ENCODE measurements at places on chromosomes 2 and 18.

DNA sequence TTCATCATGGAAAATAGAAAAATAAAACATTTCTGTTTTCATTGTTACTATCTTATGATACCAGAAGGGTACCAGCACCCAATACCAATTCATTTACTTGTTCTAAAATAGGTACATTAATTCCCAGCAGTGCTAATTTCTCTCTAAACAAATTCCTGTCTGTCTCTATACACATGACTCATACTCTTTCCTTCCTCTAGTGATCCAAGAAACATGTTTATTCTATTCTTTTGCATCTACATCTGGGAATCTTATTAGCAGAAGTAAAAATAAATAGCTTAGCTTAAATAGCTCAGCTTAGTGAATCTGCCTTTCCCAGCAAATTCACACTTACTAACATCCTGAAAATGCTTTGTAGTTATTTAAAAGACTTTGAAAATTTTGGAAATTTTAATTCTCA lies 84.5 kb upstream of the MAPRE2 start:
- DNase-seq, result no peak

GRCh38 chr2:72008608-72009007 lies 139.1 kb downstream of the CYP26B1 start:
- DNase-seq, result no peak

DNA sequence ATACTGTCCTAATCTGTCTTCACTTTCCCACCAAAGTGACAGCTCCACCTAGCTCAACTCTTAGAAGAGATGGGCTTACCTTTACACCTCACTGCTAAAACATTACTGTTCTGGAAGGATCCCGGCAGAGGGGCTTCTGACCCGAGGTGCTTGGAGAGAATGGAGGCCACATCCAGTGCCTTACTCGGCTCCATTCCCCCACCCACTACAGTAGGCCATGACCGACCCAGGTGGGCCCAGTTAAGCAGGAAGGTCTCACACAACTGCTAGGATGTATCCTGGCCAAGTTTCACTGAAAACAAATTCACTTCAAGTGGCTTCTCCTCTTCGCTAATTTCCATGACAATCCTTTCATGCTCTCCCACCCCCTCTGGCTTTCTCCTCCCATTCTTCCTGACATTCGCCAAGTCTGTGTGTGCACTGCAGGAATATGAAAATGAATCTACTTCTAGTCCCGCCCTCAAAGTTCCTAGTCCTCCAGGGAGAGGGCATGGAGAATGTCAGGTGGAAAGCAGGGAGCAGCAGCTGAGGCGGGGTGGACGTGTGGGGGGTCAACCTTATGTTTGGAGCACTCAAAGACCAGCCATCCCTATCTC lies 11.8 kb downstream of the WIPF1 start:
- no peak for DNase-seq

- no peak for DNase-seq
Measured at GRCh38 chr18:45463451-45463850, 151.8 kb upstream of the SLC14A2 start.

DNA sequence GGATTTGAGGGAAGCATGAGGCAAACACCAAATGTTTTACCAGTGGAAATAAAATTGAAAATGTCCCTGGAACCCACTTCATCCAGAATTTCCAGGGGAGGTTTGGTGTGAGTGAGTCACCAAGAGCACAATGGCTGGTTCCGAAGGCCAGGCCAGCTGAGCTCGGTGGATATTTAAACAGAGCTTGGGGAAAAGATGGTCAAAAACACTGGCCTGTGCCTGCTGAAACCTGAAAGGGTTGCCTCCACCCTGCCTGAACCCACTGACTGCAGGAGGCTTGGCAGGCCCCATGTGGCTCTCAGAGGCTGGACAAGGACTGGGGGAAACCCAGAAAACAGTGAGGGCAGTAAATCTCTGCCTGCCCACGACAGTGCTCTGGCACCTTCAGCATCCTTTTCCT lies 93.9 kb downstream of the TTC32 start:
- no peak for DNase-seq

DNA sequence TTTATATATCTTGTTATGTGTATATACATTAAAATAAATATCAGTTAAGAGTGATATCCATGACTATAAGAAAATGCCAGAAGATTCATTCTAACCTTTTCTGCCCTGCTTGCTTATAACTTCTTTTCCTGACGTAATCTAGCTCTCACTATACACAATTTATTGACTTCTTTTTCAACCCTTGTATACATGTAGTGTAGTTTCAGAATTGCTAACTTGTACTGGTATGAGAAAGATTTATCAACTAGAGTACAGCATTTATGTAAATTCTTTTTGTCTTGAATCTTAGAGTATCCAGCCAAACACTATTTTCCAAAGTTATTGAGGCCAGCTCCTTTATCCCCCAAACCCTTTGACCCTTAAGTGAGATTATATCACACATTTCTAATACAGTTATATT lies 798.0 kb upstream of the RAB6C start:
- no peak for DNase-seq

DNA sequence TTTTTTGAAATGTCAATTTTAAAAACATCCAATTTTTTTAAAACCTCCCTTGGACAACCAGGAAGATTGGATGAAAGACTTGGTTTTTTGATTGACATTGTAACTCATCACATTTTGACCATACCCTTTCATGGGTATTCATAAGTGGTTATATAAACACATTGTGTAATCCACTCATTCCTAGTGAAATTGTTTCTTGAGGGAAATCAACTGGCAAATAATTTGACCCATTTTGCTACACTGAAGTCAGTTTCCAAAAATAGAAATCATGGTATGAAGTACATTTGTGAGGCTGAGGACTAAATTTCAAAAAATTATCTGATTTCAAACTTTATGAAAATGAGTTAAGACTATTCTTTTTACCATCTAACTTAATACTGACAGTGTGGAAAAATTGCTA lies 31.5 kb downstream of the FBXO48 start:
- DNase-seq, result no peak

DNA sequence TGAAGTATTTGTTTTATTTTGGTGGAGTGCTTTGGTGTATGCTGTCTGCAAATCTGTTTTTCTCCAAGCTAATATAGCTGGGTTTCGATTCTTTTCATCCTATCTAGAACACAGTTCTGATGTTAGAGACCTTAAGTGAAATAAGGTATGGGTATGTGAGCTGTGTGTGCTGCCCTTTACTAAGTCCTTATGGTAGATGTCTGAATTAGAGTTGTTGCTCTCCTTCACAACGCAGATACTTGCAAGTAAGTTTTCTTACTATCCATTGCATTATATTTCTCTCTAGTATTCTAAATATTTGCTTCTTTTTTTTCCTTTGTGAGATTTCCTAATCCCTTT lies 38.6 kb downstream of the AGFG1 start:
- DNase-seq, result no peak

DNA sequence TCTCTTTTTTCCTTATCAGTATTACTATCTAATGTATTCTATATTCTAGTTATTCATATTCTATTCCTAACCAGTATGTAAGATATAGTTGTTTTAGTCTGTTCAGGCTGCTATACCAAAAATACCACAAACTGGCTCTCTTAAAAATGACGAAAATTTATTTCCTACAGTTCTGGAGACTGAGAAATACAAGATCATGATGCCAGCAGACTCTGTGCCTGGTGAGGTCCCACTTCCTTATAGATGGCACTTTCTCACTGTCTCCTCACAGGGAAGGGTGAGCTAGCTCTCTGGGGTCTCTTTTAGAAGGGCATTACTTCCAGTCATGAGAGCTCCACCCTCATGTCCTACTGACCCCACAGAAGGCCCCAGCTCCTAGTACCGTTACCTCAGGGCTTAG lies 4.8 kb upstream of the ARHGAP15 start:
- no peak for DNase-seq

GRCh38 chr18:69684789-69685188 lies 262.9 kb downstream of the CD226 start:
- no peak for DNase-seq

DNA sequence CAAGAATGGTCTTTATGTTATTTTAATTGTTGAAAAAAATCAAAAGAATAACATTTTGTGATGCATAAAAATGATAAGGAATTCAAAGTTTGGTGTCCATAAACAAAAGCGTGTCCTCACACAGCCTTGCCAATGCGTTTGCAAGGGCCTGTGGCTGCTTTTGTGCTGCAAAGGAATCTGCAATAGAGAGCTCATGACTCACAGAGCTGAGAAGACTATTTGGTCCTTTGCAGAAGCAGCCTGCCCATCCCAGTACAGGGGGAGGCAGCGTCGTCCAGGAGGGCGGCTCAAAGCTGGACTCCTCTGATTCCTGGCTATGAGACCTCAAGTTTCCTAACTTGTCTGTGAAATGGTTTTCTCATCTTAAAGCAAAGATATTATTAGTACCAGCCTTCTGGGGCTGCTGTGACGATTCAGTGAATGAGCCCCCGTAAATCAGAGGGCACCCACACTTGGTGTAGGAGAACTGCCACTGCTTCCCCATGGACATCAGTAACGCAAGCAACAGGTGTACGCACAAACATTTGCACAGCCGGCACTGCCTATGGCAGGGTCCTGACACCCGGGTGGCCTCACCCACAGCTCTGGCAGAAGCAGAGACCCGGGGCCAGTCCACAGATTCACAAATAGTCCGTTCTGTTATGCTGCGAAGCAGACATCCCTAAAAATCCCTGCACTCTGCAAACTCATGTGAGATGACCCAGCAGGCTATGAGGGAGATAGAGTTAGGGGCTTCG lies 70.6 kb upstream of the ASAP2 start:
- DNase-seq, result no peak

DNA sequence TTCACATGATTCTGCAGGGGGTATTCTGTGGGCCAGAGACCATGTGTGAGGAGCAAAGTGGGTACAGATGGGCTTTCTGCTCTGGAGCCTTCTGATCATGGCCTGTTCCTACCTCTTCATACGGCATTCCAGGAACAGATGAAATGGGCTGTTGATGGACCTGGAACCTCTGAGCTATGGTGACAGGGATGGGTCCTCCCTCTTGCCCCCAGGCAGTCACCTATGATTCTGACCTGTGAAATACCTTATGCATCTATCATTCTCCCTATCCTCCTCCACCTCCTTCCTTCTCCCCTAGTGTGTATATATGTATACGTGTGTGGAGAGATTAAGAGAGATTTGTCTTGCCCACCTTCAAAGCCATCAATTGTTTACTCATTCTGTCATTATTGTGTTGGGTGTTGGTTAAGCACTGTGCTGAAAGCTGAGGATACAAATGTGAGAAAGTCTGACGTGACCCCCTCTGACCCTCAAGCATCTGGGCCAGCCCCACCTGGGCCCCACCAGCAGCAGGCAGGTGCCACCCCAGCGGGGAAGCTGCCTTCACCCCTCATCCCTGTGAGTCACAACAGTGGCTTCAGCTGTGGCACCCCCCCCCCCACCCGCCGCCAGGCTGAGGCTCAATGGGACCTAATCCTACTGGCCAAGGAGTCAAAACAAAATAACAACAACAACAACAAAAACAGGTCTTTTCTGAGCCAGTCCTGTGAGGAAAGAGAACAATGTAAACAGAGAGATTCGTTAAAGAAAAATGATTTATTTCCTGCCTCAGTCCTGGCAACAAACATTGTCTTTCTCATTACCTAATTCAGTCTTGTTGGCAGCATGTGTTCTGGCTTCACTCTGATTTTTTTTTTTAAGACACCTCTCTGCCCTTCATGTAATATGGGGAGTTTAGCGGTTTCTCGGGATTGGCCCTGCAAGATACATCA lies 103.8 kb upstream of the CDC42EP3 start:
- DNase-seq, result no peak

DNA sequence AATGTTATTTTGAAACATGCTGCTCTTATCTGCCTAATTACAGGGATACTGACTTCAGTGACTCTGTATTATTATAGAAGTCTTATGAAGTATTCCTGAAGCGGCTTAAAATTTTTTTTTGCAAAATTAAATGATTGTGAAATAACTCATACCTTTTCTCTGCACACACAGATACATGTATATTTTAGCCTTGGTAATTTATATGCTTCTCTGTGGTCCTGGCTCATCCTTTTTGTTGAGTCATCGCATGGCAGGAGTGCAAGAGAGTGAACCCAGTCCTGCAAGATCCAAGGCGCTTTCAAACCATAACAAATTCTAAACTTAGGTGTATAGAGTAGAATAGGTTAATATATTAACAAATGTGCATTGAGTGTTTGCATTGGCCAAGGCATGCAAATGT lies 8.6 kb downstream of the CCNT2 start:
- DNase-seq, result no peak

DNA sequence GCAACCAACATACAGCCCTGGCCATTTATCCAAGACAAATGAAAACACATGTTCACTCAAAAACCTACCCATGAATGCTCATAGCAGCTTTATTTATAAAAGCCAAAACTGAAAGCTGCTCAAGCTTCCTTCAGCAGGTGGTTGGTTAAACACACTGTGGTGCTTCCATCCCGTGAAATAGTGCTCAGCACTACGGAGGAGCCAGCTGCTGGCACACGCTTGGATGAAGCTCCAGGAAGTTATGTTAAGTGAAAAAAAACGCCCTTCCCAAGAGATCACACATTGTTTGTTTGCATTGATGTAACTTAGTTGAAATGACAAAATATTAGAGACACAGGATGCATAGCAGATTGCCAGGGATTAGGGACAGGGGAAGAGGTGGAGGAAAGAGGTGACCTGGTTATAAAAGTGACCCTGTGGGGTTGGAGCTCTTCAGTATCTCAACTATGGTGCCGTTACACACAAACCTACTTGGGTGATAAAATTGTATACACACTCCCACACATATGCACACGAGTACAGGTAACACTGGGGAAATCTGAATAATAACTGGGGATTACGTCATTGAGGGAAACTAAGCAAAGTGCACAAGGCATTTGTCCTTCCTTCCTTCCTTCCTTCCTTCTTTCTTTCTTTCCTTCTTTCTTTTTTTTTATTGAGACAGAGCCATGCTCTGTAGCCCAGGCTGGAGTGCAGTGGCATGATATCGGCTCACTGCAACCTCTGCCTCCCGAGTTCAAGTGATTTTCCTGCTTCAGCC lies 6.2 kb upstream of the ALPG start:
- DNase-seq, result no peak

- DNase-seq, result no peak
Measured at GRCh38 chr18:79600596-79600995, 79.0 kb upstream of the CTDP1 start.

DNA sequence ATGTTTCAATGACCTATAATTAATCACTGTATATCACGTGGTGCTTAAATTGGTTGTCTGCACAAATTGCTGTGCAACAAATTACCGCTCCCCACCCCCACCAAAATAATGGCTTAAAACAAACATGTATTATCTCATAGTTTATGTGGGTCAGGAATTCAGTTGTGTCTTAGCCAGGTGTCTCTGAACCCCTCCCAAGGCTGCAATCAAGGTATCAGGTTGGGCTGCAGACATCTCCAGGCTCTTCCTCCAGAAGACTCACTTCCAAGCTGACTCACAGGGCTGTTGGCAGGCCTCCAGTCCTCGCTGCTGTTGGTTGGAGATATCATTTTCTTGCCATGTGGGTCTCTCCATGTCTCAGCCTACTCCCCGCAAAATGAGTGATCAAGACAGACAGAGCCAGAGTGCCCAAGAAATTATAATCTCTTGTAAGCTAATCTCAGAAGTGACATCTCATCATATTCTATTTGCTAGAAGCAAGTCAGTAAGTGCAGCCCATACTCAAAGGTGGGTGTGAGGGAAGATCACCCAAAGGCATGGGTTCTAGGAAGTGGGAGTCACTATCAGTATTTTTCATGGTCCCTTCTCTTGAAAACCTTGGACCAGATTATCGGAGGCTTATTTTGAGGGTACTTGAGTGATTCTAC lies 38.4 kb downstream of the SPC25 start:
- DNase-seq, result no peak
